ENCODE measurements at places on chromosomes 6 and 20.

- no peak for DNase-seq
Measured at GRCh38 chr20:1010659-1011058, 8.5 kb upstream of the RSPO4 start.

DNA sequence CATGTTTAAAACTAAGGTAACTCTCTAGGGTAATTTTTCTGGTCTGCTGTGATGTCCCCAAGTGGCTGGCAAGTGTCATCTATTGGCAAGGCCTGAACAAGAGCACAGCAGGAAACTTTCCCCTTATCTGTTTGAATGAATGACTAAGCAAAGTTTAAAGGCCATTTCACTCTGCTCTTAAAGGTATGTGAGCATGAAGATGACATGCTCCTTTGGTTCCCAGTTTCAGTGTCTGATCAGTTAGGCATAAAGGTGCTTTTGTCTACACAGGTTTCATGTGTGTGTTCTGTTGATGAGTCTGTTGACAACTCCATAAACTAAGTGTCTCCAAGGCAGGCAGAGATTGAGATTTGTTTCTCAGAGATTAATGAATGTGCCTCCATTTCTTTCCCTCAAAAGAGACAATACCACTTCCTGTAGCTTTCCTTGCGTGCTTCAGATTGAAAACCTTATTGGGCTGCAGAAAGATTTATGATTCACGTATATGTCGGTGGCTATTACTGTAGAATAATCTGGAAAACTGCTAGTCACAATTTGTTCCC lies 83.9 kb downstream of the MAP3K7 start:
- DNase-seq, result no peak

GRCh38 chr6:149270616-149271015 lies 46.9 kb upstream of the TAB2 start:
- DNase-seq, result no peak

- DNase-seq, result no peak
Measured at GRCh38 chr20:13659288-13659687, 20.6 kb upstream of the TASP1 start.

DNA sequence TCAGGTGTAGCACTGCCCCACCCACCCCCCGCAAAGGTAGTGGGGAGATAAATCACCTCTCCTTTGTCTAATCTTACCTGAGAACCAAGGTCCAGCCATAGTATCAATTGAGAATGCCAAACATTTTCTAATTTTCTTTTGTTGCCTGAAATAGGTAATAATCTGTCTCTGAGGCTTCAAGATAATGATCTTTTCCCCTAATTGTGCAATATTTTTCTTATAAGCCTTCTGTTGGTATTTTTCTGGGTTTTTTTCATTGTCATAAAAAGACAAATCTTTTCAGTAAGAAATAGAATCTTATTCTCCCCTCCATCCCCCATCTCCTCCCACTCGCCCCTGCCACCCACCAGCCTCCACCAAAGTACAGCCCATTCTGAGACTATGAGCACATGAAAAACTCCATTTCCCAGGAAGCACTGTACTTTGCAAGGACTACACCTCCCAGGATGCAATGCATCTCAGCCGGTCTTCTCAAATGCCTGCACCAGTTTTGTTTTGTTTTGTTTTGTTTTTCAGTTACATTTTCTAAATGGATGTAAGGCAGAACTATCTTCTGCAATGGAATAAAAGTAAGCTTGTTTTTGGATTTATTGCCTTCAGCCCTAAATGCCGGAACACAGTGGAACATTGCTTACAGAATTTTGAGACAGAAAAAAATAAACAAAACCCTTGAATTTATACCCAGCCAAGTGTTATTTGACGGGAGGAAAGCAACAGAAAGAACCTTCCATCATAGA lies 268.0 kb downstream of the TFAP2A start:
- no peak for DNase-seq

DNA sequence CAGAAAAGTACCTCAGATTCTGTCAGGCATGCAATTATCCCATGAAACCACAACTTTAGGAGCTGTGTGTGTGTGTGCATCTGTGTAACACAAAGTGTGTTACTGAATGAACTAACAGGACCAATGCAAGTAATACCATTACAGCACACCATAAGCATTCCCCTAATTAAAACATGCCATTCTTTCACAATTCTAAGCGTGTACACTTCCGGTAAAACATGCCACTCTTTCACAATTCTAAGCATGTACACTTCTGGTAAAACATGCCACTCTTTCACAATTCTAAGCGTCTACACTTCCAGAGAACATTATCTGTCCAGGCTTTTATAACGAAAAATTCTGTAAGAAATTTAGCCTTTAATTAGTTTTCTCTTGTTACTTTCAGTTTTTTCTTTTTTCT lies 238.2 kb downstream of the GMDS start:
- no peak for DNase-seq

DNA sequence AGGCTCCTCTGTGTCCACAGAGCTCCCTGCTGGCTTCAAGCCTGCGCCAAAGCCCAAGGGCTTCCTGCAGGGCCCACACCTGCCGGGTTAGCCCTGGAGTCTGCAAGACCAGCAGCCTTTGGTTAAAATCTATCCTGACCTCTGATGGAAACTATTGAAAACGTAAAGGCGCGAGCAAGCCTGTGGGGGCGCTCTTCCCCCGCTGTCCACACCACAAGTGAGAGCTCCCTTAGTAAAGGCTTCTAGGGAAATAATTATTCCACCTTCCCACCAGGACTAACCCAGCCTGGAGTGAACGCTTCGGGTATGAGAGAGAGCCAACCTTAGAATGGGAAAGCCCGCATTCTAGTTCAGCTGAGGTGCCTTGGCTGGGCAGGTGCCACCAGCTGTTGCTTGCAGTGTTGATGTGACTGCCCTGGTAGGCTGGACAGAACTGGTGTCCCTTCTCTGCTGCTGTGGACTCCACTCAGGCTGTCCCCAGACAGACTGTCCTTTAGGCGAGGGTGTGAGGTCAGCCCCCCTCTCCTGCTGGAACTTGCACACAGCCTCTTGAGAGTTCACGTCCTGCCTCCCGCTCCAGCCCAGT lies 68.7 kb downstream of the SYTL3 start:
- DNase-seq, result no peak

GRCh38 chr6:36657942-36658544 lies 20.5 kb upstream of the CDKN1A start:
- DNase-seq, result no peak

DNA sequence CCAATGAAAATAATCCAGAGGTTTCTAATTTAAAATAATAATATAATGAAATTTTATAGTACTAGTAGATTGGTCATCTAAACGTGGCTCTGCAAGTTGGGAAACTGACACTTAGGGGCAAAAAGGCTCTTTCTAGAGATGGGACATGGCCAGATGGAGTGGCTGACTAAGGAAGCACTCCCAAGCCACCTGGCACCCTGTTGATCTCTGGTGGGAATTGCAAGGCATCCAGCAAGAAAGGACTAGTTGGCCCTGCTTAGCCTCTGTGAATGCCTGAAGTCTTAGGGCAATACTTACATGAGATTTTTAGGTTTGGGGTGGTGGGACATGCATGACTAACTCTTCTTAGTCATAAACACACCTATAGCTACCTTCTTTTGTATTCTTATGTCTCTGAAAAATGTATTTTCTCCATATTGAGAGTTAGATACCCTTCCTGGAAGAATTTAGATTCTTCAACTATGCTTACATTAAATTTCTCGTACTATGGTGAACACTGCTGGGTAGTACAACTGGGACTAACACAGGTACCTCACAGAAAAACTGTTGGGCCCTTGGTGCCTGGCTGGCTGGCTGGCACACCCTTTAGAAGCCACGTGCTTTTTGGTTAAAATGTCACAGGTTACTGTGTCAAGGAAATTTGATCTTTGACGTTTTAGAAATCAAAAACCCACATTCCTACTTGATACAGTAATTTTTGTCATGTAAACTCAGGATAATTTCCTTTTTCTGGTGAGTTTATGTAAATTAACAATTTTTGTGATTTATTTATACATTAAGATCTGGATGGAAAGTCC lies 25.0 kb upstream of the SH3BGRL2 start:
- DNase-seq, result no peak

GRCh38 chr6:3592371-3592941 lies 135.6 kb upstream of the SLC22A23 start:
- DNase-seq, result no peak

- no peak for DNase-seq
Measured at GRCh38 chr6:125375821-125376220, 74.1 kb upstream of the HDDC2 start.

DNA sequence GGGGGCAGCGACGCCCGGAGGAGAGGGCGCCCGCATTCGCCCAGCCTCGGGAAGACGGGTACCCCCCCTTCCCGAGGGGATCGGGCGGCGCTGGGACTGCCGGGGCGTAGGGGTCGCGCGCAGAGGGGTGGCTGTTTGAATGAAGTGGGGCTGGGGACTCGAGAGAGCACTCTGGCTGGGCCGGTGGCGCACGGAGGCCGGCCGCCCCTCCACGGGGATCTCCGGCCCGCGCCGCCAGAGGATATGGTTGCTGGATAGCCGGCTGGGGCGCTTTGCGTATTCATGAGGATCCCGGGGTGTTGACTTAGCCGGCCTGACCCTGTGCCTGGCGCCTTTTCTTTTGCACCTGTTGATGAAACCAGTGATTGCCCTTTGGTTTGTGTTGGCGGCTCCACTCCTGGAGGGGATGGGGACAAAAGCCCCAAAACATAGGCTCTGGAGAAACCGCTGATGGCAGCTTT lies 469 bp downstream of the SYNJ2 start:
- DNase-seq, result no peak
